ELR (cell line): ENCODE measurements at places on chromosomes 2 and 18.

DNA sequence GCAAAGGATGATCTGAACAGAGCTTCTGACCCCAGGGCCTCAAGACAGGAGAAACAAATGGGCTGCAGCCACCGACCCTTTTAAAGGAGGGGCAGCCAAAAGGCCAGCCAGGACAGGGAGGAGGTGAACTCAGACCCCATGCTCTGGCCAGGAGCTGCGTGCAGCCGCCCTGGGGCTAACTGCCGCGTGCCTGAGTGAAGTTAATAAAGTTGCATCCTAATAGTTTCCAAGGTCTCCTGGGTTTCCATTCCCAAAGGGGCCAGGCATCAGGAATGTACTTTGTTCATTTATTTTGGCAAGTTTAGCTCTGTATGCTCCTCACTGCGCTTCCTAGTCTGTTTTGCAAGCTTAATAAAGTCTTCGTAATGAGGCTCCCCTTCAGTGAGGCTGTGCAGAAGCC lies 60.7 kb downstream of the EN1 start:
- no peak for DNase-seq

DNA sequence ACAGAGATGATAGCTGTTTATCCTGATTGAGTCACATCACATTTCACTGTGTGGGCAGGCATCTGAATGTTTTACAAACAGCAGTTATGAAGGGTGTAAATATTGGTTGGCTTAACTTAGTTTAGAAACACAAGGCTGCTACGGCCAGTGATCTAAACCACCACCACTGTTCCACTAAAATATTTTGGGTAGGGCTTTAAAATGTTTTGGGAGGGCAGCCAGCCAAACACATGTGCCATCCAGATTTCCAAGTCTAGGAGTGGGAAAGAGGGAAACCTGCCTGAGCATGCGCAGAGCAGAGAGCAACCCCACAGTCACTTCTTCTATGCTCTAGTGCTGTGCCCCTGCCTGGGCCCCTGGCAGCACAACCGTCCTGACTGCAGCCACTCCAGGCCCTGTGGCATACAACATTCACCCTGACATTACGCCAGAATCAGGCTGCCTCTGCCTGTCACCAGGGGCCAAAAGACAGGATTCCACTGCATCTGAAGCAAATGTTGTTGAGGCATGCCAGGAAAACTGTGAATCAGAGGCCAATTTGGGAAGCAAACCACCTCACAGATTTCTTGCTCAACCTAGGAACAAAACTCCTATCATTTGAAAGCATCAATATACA lies 74.8 kb upstream of the COL5A2 start:
- DNase-seq = peak; percentile 66

DNA sequence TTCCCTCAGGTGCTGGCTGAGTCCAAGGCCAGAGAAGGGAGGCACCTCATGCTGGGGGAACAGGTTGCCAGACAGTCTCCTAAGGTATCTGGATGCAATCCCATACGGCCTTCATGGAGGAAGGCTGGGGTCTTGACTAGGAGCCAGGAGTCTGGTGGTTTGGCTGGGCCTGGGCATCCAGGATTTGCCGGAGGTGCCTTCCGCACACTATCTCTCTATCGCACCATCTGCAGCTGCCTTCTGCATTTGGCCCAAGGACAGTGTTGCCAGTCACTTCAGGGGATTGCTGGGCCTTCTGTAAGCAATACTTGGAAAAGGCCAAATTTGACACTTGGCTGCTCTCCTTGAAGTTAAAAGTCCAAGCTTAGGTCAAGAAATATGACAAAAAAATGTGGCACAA lies 327.2 kb downstream of the EN1 start:
- no peak for DNase-seq

GRCh38 chr2:180456801-180457200 lies 449.7 kb upstream of the CWC22 start:
- DNase-seq = no peak

DNA sequence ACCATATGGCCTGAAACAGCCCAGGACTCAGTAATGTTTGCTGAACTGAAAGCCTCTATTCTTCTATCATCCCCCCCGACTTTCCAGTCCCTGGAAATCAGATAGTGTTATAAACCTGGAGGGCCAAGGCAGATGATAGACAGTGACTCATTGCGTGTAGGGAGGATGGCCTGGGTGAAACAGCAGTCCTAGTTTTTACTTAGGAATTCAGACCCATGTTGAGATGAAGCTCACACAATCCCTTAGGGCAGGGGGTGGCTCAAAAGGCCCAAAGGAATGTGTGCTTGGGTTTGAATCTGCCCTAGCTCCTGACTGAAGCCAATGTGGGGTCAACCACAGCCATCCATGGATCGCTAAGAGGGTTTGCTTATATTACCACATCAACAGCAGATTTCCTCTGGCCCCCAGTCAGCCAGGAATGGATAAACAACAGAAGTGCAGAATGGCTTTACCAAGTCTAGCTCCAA lies 43.9 kb upstream of the STPG4 start:
- peak; percentile 100 for DNase-seq

DNA sequence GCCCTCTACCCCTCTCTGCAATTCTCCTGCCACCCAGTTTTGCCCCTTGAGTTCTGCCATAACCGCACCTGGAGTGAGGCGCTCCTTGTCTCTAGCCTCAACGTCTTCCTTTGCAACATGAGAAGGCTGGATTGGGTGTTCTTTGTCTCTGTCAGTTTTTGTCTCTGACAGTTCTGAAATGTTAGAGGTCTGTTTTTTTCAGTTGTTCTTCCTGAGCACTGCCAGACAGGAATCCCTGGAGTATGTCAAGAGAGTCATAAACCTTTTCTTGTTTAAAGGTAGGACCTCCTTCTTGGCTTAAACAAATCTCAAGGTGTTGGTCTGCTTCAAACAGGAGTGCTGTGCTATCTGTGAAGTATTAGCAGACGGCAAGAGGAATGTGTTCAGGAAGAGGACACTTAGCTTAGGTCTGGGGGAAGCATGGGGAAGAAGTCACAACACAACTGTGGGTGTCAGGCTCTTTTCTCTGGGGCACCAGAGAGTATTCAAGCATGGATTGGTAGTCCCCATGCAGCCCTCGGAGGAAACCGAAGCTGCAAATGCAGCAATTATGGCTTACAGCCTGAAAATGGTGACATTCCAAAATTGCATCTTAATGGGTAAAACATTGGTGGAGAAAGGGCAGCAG lies 32.3 kb downstream of the AFF3 start:
- DNase-seq = no peak

DNA sequence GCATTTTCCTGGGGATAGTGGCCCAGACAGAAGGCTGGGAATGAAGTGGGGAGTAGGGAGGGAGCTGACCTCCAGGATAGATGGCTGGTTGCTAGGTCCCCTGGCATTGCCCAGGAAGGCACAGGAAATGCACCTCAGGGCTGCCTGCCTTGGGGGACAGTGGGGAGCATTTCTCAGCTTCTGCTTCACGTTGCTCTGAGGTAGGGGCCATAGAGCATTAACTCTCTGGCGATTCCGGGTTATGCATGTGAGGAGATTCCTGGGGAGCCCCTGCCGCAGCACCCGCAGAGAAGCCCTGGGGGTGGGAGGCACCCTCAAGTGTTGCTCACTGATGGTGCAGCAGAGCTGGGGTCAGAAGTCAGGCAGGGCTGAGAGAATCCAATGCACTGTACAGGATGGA lies 256.5 kb downstream of the CYP26B1 start:
- no peak for DNase-seq

GRCh38 chr2:85445316-85446295 lies 27.1 kb downstream of the SH2D6 start:
- DNase-seq = peak; percentile 33

DNA sequence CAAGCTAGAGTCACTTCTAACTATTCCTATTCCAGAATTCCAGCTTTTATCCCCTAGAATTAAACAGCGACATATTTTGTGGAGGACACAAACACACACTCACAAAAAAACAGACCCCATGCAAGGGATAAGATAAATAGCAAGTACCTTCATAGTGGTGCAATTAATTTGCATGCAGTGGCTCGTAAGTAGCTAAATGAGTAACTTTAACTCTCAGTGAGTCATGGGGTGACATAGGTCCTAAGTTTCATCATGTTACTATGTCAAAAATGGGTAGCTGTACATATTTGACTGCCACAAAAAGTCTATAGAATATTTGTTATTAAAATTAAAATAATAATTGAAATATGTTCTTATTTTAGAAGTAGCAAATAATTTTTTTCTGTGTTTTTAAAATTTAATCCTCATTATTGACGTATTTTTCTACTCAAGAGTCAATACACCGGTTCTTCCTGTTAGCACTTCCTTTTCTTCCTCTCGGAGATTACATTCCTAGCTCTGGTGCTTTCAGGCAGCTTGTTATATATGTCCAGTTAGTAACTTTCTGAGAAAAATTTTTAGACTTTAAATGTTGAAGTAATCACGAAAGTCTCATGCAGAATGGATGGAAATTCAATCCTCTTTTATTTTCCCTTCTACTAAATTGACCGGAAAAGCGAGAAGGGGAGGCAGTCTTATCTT lies 247.0 kb downstream of the KCNH7 start:
- peak; percentile 59 for DNase-seq

- DNase-seq = no peak
Observed at GRCh38 chr2:149928011-149928410, 340.4 kb upstream of the MMADHC start.

- DNase-seq = no peak
Observed at GRCh38 chr2:111706481-111707001, 177.5 kb downstream of the ANAPC1 start.

DNA sequence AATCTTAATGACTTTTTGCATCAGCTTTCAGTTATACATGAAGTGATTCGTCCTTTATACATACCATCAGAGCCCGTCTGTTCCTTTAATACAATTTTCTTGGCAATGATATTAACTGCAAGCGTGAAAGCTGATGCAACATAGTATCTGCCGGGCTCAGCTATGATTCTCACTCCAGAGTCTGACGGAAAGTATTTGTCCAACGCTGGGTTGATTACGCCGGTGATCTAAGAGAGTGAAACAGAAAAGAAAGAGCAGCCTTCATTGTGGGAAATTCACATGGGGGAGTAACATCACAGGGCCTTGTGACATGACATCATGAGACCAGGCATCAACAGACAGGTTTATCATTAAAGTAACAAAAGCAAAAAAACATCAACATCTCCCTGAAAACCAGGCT lies 6.2 kb downstream of the ODC1 start:
- no peak for DNase-seq

DNA sequence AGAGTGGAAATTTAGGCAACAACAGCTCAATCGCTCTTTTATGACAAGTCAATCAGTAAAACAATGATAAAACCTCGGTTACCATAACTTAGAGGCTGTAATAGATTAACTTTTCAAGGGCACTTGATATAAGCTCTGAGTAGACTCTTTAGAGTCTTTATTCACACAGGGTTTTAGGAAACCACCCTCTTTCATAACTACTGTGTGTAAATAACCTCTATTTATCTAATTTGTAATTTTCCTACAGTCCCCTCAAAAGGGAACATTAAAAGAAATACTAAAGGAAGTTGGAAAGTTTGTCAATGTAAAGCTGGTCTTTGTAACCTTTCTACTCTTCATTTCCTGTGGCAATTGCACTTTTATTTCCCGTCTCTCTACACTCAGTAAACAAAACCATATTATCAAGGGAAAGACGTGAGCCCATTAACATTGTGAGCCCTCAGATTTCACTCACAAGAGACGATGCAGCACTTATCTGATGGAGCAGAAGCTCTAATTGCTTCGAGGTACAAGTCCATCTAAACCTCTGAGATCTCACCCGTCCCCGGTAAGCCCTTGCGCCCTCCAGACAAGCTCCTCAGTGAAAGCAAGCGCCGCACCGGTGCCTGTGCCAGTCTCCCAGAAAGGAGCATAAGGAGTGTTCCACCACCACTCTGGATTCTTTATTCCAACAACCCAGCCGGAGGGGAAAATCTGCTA lies 1.1 kb upstream of the HOXD1 start:
- DNase-seq = no peak

- no peak for DNase-seq
Observed at GRCh38 chr2:141654311-141654710, 476.5 kb downstream of the LRP1B start.
